ENCODE measurements at places on chromosomes 4 and X.

GRCh38 chr4:10345381-10345784, 111.8 kb downstream of the ZNF518B start:
- no peak for DNase-seq

DNA sequence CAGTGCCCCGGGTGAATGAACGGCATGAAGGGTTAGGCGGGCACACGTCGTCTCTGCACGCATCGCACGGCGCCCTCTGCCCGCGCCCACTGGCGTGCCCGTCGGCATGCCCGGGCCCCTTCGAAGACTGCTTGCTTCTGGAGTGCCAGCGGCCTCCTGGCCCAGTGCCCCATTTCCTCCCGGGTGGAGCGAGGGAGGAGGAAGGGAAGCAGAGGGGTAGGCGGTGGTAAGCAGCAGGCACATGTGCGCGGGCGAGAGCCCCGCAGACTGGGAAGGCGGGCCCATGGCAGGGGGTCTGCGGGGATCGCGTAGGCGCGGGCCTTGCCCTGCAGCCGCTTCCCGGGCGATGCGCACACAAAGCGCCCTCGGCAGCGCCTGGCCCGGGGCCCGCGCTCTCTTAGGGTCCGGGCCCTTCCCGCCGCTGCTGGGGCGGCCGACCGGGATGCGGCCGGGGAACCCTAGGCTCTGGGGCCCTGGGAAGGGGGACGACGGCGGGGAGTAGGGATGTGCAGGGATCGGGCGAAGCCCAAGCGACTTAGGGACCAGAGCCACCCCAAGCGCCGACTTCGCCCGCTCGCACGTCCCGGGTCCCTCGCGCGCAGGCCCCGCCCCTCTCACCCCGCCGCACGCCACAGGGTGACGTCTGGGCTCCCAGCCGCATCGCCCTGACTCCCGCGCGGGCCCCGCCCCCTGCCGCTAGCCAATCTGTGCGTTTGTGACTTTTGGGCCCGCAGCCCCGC, 866 bp upstream of the EMD start:
- DNase-seq: no peak

DNA sequence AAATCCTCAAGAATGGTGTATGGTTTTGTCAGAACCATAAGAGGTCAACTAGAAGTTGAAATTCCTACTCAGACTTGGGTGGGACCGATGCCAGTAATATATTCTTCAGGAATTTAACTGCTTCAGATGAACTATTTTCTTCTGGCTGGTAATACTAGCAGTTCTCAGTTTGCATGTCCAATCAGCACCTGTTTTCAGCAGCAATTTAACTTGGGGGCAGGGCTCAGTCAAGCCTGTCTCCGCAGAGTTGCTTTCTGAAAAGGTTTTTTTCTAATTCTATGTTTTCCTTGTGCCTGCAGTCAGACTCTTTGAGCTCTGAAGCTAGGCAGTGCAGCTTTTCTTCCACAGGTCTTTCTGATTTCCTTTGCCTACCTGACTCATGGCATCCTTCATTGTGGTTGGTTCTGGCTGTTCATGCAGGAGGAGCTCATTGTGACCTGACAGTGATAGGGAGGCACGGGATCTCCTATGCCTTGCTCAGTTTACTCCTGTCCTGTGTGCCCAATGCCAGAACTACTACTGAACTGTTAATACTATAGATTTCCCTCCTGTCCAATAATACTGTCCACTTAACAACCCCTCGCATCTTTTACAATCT, 17.3 kb upstream of the FMR1 start:
- no peak for DNase-seq

GRCh38 chr4:40587351-40587750, 42.3 kb downstream of the RBM47 start:
- DNase-seq: no peak

DNA sequence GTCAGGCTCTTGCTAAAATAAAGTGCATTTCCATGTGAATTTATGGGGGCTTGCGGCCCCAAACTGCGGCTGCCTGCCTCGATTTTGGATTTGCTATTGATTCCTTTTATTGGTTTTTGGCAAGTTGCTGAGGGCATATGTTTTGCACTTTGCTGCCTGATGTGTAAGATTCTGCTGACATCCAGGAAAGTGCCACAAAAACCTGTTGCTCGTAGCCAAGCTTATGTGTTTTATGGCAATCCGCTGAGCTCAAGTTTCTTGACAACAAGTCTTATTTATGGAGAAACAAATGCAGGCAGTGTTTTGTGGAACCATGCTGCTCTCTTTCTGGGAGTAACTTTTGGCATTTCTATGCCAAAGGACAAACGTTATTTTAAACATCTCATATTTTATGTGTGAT, 97.3 kb upstream of the DDIT4L start:
- no peak for DNase-seq

DNA sequence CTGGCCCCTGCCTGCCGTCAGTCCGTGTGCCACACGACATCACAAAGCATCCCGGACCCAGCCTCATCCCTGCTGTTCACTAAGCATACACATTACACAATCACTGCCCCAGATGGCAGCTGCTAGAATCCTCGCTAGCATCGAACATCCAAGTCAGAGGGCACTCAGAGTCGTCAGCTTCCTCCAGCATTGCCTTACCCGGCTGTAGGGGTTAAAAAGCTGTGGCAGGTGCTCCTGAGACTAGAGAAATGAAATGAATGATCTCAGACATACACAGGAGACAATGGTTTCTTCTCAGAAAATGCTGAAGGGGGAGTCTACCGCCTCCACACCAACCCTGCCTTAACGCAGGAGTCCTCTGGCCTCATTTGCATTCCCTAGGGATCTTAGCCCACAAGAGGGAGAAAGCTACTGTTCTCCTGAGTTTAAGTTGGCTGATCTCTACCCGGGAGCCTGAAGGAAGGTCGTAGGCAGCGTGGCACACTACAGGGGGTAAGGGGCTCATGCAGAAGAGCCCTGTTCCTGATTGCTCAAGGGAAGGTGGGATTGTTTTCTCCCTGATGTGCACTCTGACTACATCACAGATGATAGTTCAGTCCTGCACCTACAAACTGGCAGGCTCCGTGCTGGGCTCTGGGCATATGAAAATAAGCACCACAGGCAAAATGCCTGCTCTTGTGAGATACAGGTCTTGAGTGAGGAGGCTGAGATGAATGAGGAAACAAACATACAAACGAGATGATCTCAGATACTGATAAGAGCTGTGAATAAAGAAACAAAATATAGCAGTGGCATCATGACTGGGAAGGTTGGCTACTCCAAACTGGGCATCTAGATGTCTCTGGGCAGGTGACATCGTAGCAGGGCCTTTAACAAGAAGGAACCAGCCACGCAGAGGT, 2.6 kb upstream of the KIAA0232 start:
- peak; percentile 84 for DNase-seq

DNA sequence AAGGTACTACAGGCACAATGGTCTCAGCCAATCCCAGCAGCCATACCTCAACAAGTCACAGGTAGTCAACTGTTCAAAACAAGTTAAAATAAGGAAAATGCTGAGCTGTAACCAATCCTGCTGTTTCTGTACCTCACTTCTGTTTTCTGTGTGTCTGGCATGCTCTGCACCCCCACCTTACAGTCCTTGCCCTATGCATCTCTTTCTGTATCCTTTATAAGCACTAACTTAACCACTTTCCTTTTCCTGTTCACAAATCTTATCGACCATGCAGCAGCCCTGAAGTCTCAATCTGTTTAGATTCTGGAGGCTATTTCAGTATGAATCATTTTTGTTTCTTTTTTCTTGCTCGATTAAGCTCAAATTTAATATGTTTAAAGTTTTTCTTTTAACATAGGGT, 12.5 kb upstream of the FAM13A start:
- no peak for DNase-seq

DNA sequence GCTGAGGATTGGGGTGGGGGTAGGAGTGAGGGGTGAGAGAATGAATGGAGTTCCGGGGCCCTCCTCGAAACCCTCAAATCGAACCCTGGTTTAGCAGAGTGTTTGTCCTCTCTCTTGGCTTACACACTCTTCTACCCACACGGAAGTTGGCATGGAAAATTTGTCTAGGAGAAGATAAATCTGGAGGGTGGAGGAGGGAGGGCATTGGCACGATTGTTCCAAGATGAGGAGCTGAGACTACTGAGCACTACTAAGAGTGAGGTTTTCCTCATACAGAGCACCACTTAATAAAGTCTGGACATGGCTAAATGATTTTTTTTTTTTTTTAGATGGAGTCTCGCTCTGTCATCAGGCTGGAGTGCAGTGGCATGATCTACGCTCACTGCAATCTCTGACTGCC, 33.4 kb downstream of the AKAP4 start:
- no peak for DNase-seq

DNA sequence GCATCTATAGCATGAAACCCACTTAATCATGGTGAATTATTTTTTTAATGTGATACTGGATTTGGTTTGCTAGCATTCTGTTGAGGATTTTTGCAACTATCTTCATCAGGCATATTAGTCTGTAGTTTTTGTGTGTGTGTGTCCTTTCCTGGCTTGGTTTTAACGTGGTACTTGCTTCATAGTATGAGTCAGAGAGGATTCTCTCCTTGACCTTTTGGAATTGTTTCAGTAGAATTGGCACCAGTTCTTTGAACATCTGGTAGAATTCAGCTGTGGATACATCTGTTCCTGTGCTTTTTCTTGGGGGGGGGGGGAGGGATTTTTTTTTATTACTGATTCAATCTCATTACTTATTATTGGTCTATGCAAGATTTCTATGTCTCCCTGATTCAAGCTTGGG, 232.0 kb upstream of the KLF8 start:
- DNase-seq: no peak

GRCh38 chr4:94852616-94853015, 94.9 kb downstream of the BMPR1B start:
- no peak for DNase-seq

- DNase-seq: no peak
Measured at GRCh38 chr4:55609393-55609866, 17.4 kb upstream of the PDCL2 start.

GRCh38 chr4:144754562-144755410, 108.8 kb downstream of the HHIP start:
- DNase-seq: no peak

- peak; percentile 31 for DNase-seq
Measured at GRCh38 chr4:16443504-16444088, 217.3 kb upstream of the TAPT1 start.

- no peak for DNase-seq
Measured at GRCh38 chr4:58163156-58163555, 1053.0 kb upstream of the IGFBP7 start.

DNA sequence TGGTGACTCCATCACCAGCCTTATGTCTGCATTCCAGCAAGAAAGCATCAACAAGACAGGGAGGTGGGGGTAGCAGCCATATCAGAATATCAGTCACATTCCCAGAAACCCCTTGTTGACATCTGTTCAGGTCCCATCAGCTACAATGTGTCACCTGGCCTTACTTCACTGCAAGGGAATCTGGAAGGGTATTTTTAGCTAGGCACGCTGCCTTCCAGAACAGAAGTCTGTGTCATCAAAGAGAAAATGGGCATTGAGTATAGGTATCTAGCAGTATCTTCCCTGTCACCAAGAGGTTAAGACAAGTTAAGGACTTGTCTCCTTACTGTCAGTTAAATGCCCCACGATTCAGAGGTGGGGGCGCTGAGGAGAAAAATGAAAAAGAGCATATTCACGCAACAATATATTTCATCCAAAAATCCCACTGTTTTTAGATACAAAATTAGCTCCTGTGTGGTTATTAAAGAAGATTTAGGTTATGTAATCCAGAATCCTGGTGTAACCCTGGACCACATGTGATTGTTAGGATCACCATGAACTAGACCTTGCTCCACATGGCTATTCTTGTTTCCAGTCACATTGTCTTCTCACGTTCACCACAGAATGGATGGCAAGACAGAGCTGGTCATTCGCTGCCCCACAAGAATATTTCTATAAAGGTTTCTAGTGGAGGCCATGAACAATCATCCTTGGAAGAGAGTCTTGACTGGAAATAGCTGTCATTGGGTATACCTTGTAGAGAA, 60.0 kb upstream of the PDHA1 start:
- no peak for DNase-seq

GRCh38 chr4:16686195-16686594, 212.2 kb downstream of the LDB2 start:
- no peak for DNase-seq

GRCh38 chr4:94764069-94764468, 6.3 kb downstream of the BMPR1B start:
- DNase-seq: no peak

DNA sequence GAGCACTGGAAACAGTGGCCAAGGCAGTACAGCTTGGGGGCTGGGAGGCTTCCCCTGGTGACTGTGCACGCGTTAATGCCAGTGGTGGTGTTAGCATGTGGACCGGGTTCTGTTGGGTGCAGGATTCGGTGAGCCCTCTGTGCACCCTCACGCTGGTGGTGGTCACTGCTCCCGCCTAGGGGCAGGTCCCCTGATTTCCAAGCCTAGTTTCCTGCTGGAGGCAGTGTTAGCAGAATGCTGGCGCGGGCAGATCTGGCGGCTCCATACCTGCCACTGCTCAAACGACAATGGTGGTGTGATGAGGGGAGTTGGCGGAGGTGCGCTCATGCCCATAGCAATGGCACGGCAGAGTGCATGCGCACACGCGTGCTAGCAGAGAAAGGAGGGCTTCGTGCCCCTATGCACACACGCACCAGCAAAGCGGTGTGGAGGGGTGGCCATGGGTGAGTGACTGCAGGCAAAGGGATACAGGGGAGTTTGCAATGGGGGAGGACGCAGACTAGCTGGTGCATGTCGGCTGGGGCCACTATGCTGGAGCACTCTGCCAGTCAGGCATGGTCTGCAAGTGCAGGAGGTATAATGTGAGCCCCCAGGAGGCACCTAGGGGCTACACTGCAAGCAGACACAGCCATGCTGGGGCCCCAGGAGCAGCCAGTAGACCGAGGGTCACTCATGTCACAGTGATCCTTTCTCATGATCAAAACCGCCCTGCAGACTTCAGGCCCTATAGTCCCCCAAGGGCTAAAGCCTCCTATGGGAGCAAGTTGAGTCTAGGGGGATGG, 93.0 kb downstream of the MAGEE1 start:
- no peak for DNase-seq

GRCh38 chr4:122798101-122798500, 28.5 kb upstream of the FGF2 start:
- DNase-seq: peak; percentile 89

GRCh38 chr4:83152746-83153145, 38.2 kb upstream of the PLAC8 start:
- DNase-seq: no peak

GRCh38 chrX:96211953-96212352, 472.7 kb upstream of the DIAPH2 start:
- DNase-seq: no peak

DNA sequence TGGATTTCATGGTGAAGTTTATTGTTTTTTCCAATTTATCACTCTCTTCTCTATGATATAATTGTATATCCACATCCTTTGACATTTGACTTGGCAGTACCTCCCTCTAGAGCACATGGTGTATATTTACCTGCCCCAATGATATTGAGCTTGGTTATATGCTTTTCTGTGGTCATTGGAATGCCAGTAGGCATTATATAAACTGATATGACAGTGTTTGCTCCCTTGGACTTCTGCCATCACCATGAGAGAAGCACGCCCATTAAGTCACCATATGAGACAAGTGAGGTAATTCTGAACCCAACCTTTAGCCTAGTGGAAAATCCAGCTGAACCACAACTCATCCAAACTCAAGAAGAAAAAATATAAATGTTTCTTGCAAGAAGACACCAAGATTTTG, 2761.5 kb downstream of the ARAP2 start:
- no peak for DNase-seq

Data from MV-4-11 (cell line).